Glutamatergic neuron (in vitro differentiated cells): ENCODE measurements at places on chromosomes 4 and X.
A peak's percentile ranks its signal among the peaks of the same experiment; 100 is the strongest.

DNA sequence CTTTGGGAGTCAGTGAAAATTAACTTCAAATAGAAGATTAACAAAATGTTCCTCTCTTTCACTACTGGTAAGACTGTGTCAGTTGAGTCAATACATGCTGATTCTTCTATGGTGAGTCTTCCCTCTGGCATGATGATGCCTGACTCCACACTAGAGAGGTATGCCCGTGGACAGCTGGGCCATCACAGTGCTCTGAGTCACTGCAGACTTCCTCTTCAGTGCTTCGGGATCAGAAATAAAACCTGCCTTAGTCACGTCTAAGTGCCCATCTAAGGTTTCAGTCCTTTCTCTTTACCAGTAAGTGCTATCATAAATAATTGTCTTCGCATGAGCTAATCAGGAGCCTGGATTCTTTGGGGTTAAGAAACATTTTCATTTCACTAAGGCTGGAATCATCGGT, 1.6 kb upstream of the ASB5 start:
- DNase-seq, result peak; percentile 22

DNA sequence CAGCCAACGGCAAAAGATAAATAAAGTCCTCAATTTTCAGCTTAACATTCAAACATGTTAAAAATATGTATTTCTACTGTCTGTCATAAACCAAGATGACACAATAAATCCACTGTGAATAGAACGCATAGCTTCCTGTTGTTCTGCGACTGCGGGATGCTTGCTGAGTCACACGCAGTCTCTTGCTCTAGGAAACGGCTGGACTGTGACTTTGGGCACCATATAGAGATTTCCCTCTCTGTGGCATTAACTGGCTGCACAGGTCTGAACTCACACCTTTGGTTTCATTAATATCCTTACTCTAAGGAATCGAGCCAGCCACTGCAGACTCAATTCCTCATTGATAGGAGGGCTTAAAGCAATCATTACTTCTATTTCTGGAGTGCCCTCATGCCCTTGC, 8.4 kb downstream of the BEND4 start:
- no peak for DNase-seq

- no peak for DNase-seq
These were observed 120.6 kb upstream of the TBC1D9 start for GRCh38 chr4:140876615-140877364.

- no peak for DNase-seq
These were observed 206.7 kb downstream of the RASL11B start for GRCh38 chr4:53068755-53069330.

DNA sequence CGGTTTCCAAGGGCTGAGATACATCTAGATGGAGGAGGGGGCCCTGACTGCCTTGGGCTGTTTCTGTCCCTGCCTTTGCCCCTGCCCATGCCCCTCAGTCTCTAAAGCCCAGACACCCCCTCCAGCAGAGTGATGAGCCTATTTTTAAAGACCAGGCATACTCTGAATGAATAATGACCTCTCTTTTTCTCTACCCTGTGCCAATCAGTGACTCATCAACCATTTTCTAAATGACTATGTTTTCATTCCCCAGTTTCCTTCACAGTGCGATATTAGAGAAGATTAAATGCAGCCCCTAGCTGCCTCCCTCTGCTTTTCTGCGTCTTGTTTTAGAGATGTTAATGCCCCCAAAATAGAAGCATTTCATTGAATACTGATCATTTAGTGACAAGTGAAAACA, 15.5 kb upstream of the NHS start:
- DNase-seq, result no peak

- no peak for DNase-seq
These were observed 543.9 kb upstream of the MAGEB2 start for GRCh38 chrX:29671421-29671820.
